ENCODE measurements at places on chromosomes 1 and 21.

DNA sequence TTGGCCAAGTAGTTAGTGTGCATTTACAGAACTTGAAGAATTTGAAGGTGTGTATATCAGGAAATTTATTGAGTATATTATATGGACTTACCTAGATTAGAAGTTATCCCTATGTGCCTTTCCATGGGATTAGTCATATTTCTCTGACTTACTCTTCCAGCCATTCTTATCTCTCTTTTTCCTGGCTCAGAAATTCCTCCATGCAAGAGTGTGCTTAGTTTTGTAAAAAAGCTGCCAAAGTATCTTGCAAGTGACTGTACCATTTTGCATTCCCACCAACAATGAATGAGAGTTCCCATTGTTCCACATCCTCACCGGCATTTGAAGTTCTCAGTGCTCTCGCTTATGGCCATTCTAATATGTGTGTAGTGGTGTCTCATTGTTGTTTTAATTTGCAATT is 82.2 kb upstream of the GUCA2B start:
- no peak for DNase-seq

- DNase-seq: no peak
These were observed 82.0 kb downstream of the MAP3K7CL start for GRCh38 chr21:29212446-29212845.

GRCh38 chr1:204659056-204659455 is 26.5 kb downstream of the LRRN2 start:
- DNase-seq: no peak

DNA sequence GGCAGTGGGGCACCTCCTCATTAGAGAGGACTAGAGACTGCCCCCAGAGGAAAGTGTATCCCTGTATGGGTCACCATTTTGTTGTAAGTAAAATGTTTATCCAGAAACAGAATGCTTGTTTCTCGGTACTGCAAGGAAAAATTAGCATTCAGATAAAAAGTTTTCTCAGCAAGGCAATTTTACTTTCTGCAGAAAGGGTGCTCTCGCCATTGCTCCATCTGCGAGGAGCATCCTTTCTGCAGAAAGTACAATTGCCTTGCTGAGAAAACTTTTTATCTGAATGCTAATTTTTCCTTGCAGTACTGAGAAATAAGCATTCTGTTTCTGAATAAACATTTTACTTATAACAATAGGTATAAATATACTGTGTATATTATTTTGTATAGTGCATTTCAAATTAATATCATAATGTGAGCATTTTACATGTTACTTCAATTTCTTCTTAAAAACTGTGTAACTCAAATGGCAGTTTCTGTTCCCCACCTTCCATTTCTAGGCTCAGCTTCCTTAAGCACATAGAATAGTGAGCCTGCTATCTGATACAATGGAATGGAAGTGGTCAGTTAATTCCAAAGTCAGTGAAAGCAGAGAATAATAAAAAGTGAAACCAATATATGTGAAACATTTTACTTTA is 76.5 kb upstream of the DESI2 start:
- no peak for DNase-seq

DNA sequence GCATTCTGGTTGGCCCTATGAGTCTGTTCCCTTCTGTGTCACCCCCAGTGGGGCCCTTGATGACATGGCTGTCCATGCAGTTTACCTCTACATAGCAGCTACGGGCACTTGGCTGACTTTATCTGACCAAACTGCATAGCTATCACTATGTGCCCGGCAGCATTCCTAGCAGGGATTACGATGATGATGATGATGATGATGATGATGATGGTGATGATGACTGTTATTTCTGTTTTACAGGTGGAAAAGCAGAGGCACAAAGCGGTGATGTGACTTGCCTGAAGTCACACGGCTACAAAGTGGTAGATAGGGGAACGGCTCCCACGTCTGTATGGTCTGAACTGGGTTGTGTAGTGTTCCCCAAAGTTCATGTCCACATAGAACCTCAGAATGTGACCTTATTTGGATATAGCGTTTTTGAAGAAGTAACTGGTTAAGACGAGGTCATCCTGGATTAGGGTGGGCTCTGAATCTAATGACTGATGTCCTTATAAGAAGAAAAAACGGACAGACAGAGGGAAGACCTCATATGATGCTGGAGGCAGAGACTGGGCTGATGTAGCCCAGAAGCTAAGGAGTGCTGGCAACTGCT is 57.6 kb downstream of the RUNX1 start:
- no peak for DNase-seq

DNA sequence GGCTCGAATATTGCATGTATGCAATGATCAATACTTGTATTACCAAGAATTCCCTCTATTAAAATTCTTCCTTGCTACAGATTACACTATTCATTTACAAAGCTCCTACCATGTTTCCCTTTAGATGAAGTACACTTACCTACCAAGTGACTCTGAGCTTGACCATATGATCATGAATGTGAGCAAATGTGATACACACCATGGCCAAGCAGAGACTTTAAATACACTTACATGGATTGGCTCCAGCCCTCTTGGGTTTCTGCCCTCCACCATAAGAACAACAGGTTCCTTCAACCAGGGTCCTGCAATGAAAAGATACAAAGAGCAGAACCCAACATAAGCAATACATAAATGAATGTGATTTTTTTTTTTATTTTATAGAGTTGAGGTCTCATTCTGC is 30.0 kb downstream of the LRRC52 start:
- no peak for DNase-seq

- DNase-seq: no peak
These were observed 490.3 kb downstream of the TTLL7 start for GRCh38 chr1:83508485-83509151.

DNA sequence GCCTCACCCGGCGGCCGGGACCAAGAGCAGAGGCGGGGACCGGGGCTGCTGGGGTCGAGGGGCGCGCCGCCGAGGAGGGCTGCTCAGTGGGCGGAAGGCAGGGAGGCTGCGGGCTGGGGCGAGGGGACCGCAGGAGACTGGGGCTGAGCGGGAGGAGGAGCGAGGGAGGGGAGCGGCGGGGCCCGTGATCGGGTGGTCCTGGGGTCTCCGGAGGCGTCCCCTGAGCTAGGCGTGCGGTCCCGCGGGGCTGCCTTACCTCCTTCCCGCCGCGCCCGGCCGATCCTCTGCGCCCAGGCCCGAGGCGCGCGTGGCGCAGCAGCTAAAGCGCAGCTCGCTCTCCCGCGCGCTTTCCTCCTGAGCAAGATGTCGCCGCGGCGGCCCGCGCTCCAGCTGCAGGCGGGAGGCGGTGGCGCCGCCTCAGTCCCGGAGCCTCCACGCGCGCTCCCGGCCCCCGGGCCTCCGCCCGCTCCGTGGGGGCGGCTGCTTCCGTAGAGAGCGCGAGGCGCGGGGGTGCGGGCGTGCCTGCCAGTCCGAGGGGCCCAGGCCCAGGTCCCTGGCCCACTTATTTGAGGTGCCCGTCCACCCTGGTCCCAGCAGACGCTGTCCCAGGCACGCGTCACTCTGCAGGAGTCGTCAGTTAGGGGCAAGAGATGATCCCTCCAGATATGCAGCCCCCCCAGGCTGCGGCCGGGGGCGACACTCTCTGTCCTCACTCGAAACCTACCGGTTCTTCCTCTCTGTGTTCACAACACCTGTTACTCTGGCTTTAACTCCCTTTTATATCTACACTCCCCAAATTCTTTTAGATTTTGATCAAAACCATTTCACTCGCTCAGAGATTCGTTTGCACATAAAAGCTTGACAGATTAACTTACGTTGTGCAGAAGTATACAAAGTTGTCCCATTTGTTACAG is at the start of gene CCSAP:
Gene CCSAP, minus strand, starts transcription at position 392 of the 914 bp plus-strand sequence. CDS start 582 bp downstream, outside the sequence.
- DNase-seq: peak; percentile 50

- no peak for DNase-seq
These were observed 31.0 kb upstream of the SOX13 start for GRCh38 chr1:204041803-204042505.

DNA sequence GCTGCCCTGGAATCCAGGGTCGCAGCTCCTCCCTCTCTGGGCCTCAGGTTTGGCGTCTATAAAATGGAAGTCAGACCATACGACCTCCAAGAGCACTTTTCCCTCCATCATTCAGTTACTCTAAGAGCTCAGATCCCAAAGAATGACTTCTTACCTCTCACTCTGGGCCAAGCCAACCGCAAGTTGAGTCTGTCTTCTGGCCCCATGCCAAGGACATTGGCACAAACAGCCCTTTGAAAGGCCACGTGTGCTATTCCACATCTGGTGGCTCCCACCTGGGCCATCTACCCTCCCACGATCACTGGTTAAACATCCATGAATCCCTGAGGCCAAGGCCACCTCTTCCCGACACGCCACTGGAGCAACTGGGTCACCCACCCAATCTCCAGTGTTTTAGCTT is 12.4 kb downstream of the SLC2A7 start:
- DNase-seq: no peak

- no peak for DNase-seq
These were observed 46.9 kb upstream of the NADK start for GRCh38 chr1:1825217-1825616.

DNA sequence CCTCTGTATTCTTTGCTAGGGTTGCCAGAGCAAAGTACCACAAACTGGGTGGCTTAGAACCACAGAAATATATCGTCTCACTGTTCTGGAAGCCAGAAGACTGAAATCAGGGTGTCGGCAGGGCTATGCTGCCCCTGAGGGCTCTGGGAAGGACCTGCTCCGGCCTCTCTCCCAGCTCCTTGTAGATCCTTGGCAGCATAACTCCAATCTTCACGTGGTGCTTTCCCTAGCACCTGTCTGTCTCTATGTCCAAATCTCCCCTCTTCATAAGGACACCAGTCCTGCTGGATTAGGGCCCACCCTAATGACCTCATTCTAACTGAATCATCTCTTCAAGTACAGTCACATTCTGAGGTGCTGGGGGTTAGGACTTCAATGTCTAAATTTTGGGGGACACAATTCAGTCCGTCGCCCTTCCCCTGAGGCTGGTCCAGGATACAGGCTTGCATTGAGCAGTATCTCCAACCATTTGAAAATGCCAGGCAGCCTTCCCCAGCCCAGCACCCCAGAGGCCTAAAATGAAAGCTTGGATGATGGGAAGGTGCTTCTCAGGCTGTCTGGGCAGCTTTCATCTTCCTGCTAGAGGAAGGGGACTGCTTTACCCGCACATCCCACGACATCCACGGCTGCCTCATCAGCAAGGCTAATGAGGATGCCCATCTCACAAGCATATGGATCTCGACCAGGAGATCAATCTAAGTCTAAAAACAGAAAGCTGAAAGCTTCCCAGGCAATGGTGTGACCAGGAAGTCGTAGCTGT is 24.7 kb downstream of the TRIM67 start:
- DNase-seq: no peak

GRCh38 chr21:34958040-34958439 is 91.1 kb downstream of the RUNX1 start:
- no peak for DNase-seq

DNA sequence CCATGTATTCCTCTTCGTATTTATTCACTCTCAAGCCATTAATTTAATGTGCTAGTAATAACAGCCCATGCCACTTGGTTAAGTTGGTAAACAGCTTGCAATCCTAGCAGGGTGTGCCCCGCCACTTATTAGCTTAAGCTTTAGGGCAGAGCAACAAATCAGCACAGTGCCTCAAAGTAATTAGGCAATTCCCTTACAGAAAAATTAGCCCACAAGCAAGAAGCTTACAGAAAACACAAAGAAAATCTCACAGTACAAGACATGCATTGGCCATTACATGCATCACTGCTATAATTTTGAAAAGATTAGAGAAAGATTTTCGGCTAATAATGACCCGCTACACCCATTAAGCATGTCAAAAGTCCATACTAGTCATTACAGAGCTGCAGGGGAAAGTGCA is 47.6 kb downstream of the TGFB2 start:
- no peak for DNase-seq

DNA sequence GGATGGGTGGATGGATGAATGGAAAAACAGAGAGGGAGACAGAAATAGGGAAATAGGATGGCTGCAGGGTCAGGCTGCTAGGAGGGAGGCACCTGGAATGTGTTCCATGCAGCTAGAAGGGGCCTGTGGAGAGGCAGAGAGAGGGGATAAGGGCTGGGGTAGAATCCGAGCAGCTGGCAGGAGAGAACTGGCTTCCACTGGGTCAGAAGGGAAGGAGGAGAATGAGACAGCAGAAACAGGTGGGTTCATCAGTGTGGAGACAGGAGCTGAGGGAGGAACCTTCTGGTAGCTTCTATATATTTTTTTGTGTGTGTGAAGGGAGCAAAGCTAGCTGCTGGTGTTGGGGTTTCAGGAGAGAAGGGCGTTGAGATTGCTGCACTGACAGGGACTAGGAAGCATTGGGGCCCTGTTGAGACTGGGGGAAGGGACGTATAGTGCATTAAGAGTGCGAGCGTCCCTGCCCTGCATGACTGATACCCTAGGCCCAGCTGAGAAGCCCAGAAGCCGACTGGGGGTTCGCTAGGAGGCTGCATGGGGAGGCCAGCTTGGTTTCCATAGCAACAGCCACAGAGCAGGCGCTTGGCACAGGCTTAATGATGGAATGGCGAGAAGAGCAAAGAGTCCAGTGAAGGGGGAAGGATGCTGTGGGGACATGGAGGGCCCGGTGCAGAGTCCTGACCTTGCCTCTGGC is 14.8 kb upstream of the KIF21B start:
- DNase-seq: no peak

All from effector CD8-positive, alpha-beta T cell (primary cell).